ENCODE measurements at places on chromosomes 16 and 17.

DNA sequence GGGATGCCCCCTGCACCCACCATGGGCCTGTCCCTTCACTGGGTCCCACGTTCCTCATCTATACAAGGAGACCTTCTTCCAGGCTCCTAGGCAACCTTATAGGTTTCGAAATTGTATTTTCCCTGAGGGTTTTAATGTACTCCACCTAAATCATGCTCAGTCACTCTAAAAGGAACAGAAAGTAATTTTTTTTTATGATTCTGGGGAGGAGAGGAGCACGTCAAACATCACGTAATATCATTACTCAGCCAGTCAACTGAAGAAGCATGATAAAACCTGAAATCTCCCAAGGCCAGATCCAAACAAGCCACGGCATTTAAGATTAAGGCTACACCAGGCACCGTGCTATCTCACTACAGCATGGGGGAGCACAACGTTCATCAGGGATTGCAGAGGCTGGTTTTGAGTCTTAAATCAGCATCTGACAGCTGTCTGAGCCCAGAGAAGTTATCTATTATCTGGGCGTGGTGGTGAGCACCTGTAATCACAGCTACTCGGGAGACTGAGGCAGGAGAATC lies 3.9 kb upstream of the TMEM114 start:
- H3K4me3 ChIP-seq: no peak overlapping the region
- no peaks in the 10 kb centered on the region for H3K36me3 ChIP-seq
- no peak overlapping the region for H3K27ac ChIP-seq
- DNase-seq: no peak
- H3K27me3 ChIP-seq: no peaks in the 10 kb centered on the region
- no peaks in the 10 kb centered on the region for H3K4me1 ChIP-seq

GRCh38 chr16:20928774-20929411 lies 28.3 kb downstream of the LYRM1 start:
- H3K27ac ChIP-seq: no peak overlapping the region
- H3K4me1 ChIP-seq: no peaks in the 10 kb centered on the region
- no peaks in the 10 kb centered on the region for H3K27me3 ChIP-seq
- H3K4me3 ChIP-seq: no peak overlapping the region

- no peak overlapping the region for H3K27ac ChIP-seq
- no peaks in the 10 kb centered on the region for H3K4me1 ChIP-seq
- no peaks in the 10 kb centered on the region for H3K36me3 ChIP-seq
- no peak overlapping the region for H3K4me3 ChIP-seq
- H3K27me3 ChIP-seq: no peaks in the 10 kb centered on the region
Observed at GRCh38 chr16:16908077-16908476, 529.1 kb downstream of the NPIPA7 start.

DNA sequence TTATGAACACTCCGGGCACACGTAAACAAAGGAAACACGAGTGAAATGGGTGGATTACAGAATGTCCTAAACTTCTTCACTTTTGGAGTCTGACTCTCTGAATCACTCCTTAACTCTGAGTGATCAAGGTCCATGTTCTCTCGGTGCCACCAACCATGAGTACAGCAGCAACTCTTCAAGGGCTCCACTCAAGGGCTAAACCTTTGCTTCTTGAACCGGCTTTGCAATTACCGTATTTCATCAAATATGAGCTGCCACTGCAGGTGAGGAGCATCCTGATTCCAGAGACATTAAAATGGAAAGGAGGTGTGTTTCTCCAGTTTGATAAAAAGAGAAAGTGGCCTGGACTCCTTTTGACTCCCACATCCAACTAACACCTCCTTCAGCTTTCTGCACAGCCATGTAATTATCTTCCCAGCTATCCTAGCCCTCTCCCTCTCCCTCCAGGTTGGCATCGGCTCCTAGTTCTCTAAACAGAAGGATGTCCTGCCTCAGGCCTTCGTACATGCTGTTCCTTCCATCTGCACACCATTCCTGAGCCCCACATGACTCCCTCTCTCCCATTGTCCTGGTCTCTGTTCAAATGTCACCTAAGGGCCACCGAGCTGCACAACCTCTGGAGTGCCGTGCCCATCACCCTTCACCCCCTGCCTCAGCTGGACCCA lies 61.4 kb downstream of the ZDHHC7 start:
- H3K27ac ChIP-seq: no peak overlapping the region
- no peak overlapping the region for H3K4me3 ChIP-seq
- DNase-seq: no peak
- H3K27me3 ChIP-seq: no peaks in the 10 kb centered on the region
- peaks cover 8% of the 10 kb centered on the region for H3K4me1 ChIP-seq

- H3K4me1 ChIP-seq: no peaks in the 10 kb centered on the region
- no peaks in the 10 kb centered on the region for H3K27me3 ChIP-seq
- no peaks in the 10 kb centered on the region for H3K36me3 ChIP-seq
- DNase-seq: no peak
Observed at GRCh38 chr17:14004927-14005620, 64.2 kb upstream of the COX10 start.

- H3K27me3 ChIP-seq: no peaks in the 10 kb centered on the region
- no peaks in the 10 kb centered on the region for H3K4me1 ChIP-seq
- DNase-seq: no peak
- H3K4me3 ChIP-seq: no peak overlapping the region
Observed at GRCh38 chr16:73874324-73874723, 422.3 kb upstream of the PSMD7 start.

All from ovary (tissue), 10 donors.